ENCODE measurements at places on chromosomes 7 and 10.

GRCh38 chr7:131039836-131040235 is 287.8 kb upstream of the MKLN1 start:
- DNase-seq = no peak

GRCh38 chr10:112338957-112339356 is 35.0 kb upstream of the ACSL5 start:
- no peak for DNase-seq

DNA sequence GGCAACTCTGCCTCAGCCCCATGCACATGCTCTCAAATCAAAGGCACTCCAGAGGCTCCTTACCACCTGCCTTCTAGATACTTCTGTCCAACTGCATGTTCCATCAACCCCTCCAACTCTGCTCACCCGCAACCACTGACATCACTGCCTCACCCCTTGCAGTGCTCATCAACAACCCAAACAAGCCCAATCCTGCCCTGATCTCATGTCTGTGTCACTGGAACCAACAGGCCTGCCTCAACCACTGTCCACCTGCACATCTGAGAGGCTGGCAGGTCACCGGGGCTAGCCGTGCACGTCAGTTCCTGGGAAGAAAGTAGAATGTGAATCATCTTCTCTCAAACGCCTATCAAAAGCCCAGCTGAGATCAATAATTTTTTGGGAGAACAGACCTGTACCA is 33.3 kb downstream of the CTBP2 start:
- no peak for DNase-seq

GRCh38 chr10:91201213-91201996 is 19.1 kb upstream of the PCGF5 start:
- no peak for DNase-seq

DNA sequence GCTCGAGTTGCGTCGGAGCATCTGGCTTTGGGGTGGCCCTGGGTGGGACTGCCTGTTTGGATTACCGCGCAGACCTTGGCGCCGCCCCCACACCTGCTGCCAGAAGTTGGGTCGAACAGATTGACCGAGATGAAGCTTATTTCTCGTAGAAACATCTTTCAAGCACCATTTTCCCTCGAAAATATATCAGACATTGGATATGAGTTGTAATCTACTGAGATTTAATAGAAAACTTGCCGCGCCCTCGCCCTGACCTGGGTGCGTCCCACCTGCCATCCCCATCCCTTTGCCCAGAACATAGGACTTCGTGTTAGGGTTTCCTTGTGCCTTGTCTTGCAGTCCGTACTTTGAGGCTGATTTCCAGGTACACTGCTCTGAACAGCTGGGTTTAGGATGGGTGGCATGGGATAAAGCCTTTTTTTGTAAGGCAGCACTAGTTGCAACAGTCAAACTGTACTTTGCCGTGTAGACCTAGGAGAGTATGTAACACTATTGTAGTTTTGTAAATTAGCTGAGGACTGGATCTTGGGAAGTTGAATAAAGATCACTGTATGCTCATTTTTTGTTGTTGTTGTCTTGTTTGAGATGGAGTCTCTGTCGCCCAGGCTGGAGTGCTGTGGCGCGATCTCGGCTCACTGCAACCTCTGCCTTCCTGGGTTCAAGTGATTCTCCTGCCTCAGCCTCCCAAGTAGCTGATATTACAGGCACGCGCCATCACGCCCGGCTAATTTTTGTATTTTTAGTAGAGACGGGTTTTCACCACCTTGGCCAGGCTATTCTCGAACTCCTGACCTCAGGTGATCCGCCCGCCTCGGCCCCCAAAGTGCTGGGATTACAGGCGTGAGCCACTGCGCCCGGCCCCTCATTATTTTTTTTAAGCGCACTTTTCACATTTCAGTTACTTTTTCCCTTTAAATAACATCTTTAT is 978 bp downstream of the OGDH start:
- no peak for DNase-seq

GRCh38 chr7:8255680-8256655 is 6.0 kb downstream of the ICA1 start:
- DNase-seq = no peak

DNA sequence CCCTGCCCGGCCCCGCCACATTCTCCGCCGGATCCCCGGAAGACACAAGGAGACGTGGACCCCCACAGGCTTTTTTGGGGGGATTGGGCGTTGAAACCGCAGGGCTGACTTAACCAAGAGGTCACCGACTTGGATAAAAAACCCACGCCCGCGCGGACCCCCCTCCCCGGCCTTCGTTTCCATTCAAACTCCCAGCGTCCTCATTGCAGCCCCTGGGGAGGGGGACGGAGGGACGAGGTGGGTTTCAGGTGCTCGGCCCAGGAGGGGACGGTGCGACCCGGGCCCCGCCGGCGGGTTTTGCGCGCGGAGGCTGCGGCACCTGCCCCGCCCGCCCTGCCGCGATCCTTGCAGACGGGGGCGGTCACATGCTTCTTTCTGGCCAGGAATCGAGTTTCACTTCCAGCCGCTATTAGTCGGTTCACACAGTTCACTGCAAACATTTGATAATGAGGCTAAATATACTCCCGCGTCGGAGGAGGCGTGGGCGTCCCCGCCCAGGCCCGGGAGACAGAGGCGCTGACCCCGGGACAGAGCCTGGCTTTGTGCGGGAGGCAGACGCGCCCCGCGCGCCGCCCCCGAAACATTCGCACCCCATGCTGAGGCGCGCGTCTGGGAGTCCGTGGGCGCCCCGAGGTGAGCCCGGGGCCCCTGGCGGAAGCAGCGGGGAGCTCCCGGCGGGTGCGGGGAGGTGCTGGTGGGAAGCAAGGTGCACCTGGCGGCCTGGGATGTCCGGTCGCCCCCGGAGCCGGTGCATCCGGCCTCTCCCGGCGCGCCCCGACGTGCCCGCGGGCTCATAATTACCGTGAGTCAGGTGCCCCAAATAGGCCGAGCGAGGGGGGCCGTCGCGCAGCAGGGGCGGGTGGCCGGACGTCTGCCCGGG is 2.7 kb upstream of the PDGFA start:
- DNase-seq = no peak

GRCh38 chr10:125015356-125015944 is 73.5 kb downstream of the ZRANB1 start:
- no peak for DNase-seq

DNA sequence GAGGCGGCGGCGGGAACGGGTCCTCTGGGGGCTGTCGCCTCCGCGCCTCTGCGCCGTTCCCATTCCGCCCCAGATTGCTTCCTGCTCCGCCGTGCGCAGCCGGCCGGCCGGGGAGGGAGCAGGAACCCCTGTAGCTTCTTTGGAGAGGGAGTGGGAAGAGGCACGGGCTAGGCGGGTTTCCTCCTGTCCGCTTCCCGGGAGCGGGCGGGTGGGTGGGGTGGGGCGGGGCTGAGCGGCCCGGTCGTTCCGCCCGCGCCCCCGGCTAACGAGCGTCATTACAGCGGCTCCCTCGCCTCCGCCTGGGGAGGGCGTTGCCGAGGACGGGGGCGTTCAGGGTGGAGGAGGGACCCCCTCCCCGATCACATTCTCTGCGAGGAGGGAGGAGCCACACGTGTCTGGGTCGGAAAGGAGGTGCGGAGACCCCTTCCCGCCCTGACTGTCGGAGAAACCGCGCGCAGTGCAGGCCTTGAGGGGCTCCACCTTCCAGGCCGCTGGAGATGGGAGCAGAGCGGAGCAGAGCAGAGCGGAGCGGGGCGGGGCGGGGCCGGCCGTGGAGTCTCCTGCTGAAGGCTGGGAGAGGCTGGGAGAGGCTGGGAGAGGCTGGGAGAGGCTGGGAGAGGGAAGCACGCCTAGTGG is 39.7 kb downstream of the AGAP3 start:
- no peak for DNase-seq

GRCh38 chr7:23918856-23919255 is 208.8 kb downstream of the STK31 start:
- no peak for DNase-seq

DNA sequence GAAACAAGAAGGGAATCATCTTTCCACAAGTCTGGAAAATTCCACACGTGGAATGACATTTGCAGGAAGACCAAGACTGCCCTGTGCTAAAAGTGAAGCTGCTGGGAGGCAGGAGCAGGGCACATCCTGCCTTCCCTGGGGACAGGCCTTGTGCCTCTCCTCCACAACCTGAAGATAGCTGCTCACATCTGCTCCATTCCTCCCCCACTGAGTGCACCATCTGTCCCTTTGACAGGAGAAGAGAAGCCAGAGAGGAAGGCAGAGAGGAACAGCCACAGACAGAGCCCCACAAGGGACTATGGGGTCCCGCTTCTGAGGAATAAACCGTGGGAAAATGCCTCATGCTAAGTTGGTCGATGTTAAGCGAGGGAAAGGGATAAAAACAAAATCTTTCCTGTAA is 15.9 kb upstream of the FAM171A1 start:
- no peak for DNase-seq

GRCh38 chr10:79994556-79994955 is 45.7 kb upstream of the SFTPD start:
- DNase-seq = no peak

DNA sequence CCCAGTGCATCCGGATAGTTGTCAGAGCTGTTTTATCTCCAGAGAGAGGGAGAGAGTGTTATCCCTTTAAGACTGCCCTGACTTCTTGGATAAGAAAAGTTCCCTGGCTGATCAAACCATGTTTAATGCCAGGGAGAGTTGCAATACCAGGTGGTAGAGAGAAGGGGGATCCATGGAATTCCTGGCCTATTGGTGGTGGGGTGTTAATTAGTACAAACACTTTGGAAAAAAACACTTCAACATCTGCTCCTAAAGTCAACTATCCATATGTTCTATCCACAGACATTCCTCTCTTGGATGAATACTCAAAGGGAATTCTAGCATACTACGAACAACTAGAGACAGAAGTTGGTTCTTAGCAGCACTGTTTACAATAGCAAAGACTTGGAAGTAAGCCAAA is 307.2 kb downstream of the TCERG1L start:
- no peak for DNase-seq

GRCh38 chr7:121676168-121676567 is 196.8 kb upstream of the PTPRZ1 start:
- DNase-seq = no peak

DNA sequence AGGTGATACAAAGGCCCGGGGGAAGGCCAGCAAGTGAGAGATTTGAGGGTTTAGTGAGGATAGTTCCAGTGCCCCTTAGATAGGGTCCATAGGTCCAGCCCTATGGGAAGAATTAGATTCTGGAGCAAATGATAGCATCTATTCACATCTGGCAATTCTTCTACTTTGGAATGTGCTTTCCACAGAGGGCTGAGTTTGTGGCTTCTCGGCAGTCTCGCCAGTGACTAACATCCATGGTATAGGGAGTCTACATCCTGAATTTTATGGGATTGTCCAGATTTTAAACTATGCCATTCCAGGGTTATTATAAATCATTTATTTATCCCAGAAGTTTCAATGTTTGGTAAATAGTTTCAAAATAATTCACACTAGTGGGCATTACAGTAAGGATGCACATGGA is 207.3 kb upstream of the ADO start:
- no peak for DNase-seq

GRCh38 chr7:118057404-118057803 is 126.6 kb upstream of the LSM8 start:
- no peak for DNase-seq

DNA sequence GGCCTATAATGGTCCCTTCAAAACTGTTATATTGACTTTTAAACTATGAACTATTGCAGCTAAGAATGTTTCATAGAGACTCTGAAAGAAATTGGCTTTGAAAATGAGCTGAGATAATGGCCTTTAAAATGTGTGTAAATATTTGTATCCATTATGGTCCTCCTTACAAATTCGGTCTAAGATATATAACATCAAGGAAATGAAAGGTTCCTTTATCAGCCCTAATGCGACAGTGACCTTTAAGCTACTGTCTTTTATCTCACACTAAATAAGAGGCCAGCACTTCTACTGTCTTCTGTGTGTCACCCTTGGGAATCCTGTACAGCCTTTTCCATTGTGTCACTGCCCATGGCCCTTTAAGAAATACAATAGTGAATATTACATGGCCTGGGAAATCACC is 19.5 kb downstream of the COL28A1 start:
- DNase-seq = no peak

GRCh38 chr10:127919418-127920271 is 12.7 kb downstream of the PTPRE start:
- DNase-seq = no peak

DNA sequence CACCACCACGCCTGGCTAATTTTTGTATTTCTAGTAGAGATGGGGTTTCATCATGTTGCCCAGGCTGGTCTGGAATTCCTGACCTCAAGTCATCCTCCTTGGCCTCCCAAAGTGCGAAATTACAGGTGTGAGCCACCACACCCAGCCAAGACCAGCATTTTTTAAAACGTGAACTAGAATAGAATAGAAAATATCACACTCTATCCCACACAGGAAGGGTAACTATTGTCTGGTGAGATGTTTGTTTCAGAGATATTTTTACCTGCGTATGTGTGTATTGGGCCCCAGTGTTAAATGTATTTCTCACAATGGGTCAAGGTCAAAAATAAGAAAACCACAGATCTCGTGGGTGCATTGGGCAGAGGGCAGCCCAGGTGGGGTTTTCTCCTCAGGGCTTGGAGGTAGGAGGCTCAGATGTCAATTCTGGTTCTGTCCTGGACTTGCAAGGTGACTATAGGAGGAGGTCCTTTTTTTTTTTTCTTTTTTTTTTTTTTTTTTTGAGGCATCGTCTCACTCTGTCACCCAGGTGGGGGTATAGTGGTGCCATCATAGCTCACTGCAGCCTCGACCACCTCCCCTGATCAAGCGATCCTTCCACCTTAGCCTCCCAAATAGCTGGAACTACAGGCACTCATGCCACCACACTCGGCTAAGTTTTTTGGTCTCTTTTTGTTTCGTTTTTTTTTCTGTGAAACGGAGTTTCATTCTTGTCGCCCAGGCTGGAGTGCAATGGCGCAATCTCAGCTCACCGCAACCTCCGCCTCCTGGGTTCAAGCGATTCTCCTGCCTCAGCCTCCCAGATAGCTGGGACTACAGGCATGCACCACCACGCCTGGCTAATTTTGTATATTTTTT is 19.0 kb downstream of the SH2B2 start:
- DNase-seq = no peak

- DNase-seq = no peak
Observed at GRCh38 chr7:111860248-111860647, 298.0 kb upstream of the IMMP2L start.

DNA sequence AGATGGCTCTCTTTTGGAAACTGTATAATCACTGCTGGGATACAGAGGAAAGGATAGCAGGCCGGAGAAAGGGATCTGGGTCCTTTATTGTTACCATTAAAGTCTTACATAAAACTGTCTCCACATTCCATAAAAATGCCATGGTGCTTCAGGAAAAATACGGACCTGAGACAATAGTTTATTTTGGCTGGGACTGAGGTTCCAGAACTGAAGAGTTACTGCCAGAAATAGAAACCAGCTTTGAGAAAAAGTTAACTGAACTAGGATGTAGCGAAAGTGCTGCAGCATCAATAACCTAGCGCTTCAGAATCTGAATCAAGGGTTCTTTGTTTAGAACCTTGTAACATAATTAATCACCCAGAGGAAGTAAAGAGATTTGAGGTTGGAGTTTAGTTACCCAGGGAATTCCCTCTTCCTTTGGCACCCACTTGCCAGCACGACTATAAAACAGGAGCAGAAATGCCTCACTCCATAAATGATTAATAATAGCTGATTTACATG is 38.0 kb downstream of the MEOX2 start:
- DNase-seq = no peak

GRCh38 chr7:71424166-71425035 is 292.5 kb downstream of the GALNT17 start:
- no peak for DNase-seq

GRCh38 chr7:130273081-130273932 is 6.6 kb downstream of the CPA2 start:
- DNase-seq = no peak

- DNase-seq = no peak
Observed at GRCh38 chr7:89813081-89813480, 341.2 kb upstream of the STEAP1 start.
